GOT3 (cell line): ENCODE measurements at places on chromosomes 1 and 21.

DNA sequence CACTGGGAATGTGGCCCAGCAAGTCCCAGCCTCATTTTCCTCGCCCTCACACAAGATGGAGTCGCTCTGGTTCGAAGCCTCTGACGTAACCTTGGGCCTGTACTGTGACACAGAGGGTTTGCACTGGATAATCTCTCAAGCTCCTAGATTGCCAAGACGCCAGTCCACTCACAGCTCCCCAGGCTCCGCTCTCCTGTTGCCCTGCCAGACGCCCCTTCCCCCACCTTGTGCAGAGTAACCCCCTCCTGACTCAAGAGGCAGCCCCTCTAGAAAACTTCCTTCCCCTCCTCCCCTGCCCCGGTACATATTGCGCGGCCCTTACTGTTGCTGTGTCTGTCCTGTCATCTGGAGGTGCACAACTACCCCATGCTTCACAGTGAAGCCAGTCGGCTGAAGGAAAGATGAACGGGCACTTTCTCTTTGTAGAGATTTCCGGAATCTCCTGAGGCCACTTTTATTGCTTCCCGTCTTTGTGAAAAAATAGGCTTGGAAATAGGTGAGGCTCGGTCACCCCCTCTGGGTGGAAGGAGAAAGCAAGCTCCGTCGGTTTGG, 981 bp upstream of the KIAA1614 start:
- no peak for DNase-seq

DNA sequence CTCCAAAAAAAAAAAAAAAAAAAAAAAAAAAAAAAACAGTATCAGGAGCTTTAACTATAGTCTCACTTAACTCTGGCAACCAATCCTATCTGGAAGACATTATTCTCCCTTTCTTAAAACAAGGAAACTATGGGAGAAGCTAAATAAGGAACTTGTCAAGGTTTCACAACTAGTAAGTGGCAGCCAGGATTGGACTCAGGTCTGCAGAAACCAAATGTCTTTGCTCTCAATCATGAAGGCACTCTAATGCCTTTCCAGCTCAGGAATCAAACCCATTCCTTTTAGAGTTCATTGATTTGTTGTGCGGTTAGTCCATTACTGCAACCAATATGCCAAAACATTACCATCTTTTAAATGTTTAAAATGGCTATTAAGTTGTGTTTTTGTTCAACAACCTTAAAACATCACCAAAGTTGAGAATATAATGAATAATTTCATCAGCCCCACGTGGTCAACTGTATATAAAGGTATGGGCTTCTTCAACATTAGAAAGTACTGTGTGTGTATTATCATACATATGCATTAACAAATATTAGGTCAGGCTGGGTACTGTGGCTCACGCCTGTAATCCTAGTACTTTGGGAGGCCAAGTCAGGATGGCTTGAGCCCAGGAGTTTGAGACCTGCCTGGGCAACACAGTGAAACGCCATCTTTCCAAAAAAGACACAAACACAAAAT, 1.5 kb downstream of the EPRS1 start:
- DNase-seq = no peak

DNA sequence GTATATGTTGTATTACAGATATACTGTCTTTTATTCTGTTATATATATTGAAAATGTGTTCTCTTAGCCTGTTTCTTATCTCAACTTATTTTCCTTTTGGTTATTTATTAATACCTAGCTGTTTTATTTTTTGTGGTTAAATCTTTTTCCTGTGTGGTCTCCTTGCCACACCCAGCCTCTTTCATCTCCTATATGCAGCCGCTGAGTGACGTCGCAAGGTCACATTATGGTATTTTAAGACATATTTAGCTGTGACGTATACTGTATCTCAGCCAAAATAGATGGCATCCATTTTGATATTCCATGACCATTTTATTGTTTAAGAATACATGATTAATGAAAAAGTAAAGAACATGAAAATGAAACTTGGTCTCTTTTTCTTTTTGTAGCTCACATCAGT, 29.1 kb downstream of the CENPF start:
- no peak for DNase-seq

GRCh38 chr1:211688421-211688820, 13.0 kb upstream of the NEK2 start:
- DNase-seq = no peak

- DNase-seq = no peak
Observed at GRCh38 chr1:169890761-169891538, 2.7 kb downstream of the SCYL3 start.
